HT-29 (cell line): ENCODE measurements at places on chromosomes 12 and 14. TPM values are rescaled to one million over a fixed set of nuclear protein-coding genes. Genes with fewer than 3 reads are reported as not detected.

The HNF1A gene
- 31.1 and 41.7 TPM in 2 replicates for total RNA-seq

The STON2 gene
- 1.6 and 3.5 TPM in 2 replicates for total RNA-seq

The CCDC184 gene
- not detected in 2 replicates for total RNA-seq

The GNB3 gene
- total RNA-seq: 0.97 TPM in 1 of 2 replicates, not detected in the other

The CLEC2A gene
- not detected in 2 replicates for total RNA-seq

The TTC8 gene
- total RNA-seq: 7.7 and 7.8 TPM in 2 replicates

The CBLN3 gene
- 0.70 and 2.5 TPM in 2 replicates for total RNA-seq

The TRHDE gene
- total RNA-seq: not detected in 2 replicates

The PTPRB gene
- 7.0 and 9.3 TPM in 2 replicates for total RNA-seq

The PALS1 gene
- 4.7 and 8.3 TPM in 2 replicates for total RNA-seq

The SLCO1B1 gene
- total RNA-seq: 0.21 and 0.36 TPM in 2 replicates

The GPD1 gene
- total RNA-seq: 8.0 and 9.5 TPM in 2 replicates

The GPRC5A gene
- total RNA-seq: 162 and 185 TPM in 2 replicates

The SLC7A7 gene
- 12.2 and 13.6 TPM in 2 replicates for total RNA-seq

The HOXC6 gene
- total RNA-seq: 1.4 and 1.6 TPM in 2 replicates

The CCDC196 gene
- total RNA-seq: not detected in 2 replicates

The CCDC175 gene
- 0.34 TPM in 1 of 2 replicates, not detected in the other for total RNA-seq

The TDG gene
- 28.8 and 32.0 TPM in 2 replicates for total RNA-seq

The STXBP6 gene
- 10.9 and 12.6 TPM in 2 replicates for total RNA-seq

The SLIRP gene
- 264 and 331 TPM in 2 replicates for total RNA-seq

The IL23A gene
- 0.08 and 0.36 TPM in 2 replicates for total RNA-seq

The RGS6 gene
- total RNA-seq: not detected in 2 replicates

The IFNG gene
- not detected in 2 replicates for total RNA-seq

The SLC16A7 gene
- total RNA-seq: 3.0 and 15.8 TPM in 2 replicates

The SPIC gene
- not detected in 2 replicates for total RNA-seq

The SOAT2 gene
- 0.15 and 0.23 TPM in 2 replicates for total RNA-seq

The TBC1D30 gene
- total RNA-seq: 44.7 and 46.2 TPM in 2 replicates

The ACVRL1 gene
- not detected in 2 replicates for total RNA-seq

The TAS2R14 gene
- 1.4 and 1.8 TPM in 2 replicates for total RNA-seq

The WIF1 gene
- not detected in 2 replicates for total RNA-seq

The SRP54 gene
- total RNA-seq: 23.3 and 26.1 TPM in 2 replicates

The KCNMB4 gene
- 0.58 and 1.3 TPM in 2 replicates for total RNA-seq

The TAC3 gene
- total RNA-seq: not detected in 2 replicates
